Heart right ventricle (tissue), 16 donors: ENCODE measurements at places on chromosomes 3 and 15. TPM values are rescaled to one million over a fixed set of nuclear protein-coding genes. Genes with fewer than 3 reads are reported as not detected.

TTBK2 gene
- polyA plus RNA-seq: 14.2 TPM

- DNase-seq: no peak
Measured at GRCh38 chr3:166785876-166786275, 594.2 kb downstream of the ZBBX start.

- no peak for DNase-seq
Measured at GRCh38 chr3:184240384-184241140, 8.2 kb downstream of the ALG3 start.

DNA sequence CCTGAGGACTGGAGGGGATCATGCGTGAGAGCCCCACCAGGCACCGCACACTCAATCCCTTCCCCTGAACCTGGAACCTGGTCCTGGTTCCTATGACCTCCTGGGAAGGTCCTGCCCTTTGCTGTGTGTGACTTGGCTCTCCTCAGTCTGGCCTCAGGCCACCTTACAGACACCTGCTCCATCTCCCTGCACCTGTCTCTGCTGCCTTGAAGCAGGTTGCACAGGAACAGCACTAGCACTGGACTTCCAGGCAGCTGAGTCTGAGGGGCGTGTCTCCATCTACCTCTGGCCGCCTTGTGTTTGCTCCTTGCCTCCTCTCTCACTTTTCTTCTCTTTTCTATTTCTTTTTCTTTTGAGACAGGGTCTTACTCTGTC is 15.4 kb downstream of the PSTPIP1 start:
- no peak for DNase-seq

DNA sequence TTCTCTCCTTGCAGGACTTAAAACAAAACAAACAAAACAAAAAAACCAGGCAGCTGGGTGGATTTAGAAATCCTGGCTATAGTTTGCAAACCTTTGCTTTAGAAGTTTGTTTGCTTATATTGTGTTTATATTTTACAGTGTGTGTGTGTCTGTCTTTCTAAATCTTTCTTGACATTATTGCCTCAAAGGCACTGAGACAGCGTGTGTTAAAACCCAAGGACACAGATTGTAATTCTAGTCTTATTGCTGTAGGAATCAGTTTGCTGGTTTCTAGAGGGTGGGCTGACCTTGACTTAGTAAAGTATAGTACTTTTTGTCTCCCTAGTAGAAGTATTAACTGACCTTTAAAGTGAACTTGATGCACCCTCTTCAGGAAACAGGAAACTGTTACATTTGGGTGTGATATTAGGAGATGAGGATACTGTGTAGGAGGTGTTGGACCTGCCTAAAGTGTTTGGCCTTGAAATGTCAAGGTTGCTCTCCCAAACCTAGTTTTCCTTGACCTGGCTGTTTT is 71.0 kb downstream of the TCF12 start:
- DNase-seq: no peak

- DNase-seq: no peak
Measured at GRCh38 chr15:74127954-74128784, 2.2 kb upstream of the ISLR2 start.

DNA sequence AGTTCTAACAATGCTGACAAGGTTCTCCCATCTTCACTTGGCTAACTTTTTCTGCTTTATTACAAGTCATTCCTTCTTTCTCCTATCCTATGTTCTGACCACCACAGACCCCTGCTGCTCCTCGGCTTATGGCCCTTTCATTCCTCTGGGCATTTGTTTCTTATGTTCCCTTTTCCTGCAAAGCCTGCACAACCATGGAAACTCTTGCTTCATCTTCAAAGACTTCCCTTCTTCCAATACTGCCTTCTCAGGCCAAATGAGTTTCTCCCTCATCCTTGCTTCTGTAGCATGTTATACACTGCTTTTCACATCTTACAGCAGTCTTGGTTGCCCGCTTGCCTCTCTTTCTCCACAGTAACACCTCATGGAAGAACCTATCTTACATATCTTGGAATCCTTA is 17.9 kb upstream of the ATOSA start:
- DNase-seq: no peak
